ENCODE measurements at places on chromosomes 1 and 21.

- DNase-seq: no peak
Measured at GRCh38 chr1:9346566-9346965, 53.9 kb downstream of the SPSB1 start.

DNA sequence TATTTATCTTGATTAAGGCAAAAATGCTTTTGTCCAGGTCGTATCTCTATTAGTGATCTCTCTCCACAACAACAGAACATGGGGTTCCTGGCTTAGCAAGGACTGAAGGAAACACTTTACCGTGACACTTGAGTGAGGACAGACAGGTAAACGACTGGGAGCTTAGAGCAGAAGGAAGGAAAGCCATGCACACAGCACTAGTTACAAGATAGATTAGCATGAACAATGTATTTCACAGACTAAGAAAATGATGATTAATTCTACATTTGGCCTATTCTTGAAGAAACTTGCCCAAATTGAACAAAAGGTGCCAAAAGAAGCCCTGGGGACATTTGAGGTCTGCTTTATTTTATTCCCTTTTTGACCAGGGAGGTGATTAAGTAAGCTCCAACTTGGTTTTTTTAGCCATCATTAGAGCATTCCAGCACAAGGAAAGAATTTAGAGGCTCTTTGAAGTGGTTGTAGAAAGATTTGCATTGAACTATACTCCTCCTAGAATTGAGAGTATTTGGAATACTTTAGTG is 248.5 kb downstream of the USP25 start:
- DNase-seq: no peak

DNA sequence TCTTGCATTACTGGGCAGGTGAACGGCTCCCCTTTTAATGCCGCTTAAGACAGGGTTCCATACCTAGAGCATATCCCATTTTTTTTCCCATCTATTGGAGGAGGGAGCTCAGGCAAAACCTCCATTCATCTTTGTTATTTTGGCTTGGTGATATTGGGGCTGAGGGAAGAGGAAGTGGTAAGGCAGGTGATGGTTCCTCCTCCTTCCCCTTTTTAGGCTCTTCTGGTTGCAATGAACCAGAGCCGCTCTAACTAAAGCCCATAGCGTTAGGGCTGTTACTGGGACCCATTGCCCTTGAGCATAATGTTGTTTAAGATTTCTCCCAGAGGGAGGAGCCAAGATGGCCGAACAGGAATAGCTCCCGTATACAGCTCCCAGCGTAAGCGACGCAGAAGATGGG is 21.1 kb downstream of the PYHIN1 start:
- DNase-seq: no peak

DNA sequence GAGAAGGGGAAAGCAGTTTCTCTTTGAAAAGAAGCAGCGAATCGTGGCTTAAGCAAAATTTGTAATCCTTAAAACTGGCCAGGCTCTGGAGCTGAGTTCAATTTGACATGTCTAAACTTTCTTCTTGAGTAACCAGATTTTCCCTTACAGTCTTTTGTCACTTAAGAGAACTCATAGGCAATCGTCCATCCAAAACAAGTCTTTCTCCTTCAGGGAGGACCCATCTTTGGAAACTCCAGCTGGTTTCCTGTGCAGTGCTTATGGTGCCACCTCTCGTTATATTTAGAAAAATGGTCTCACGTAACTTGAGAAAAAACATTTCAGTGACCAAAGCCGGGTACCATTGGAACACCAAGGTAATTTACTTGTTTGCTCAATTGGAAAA is 1.8 kb upstream of the PTTG1IP start:
- DNase-seq: no peak

DNA sequence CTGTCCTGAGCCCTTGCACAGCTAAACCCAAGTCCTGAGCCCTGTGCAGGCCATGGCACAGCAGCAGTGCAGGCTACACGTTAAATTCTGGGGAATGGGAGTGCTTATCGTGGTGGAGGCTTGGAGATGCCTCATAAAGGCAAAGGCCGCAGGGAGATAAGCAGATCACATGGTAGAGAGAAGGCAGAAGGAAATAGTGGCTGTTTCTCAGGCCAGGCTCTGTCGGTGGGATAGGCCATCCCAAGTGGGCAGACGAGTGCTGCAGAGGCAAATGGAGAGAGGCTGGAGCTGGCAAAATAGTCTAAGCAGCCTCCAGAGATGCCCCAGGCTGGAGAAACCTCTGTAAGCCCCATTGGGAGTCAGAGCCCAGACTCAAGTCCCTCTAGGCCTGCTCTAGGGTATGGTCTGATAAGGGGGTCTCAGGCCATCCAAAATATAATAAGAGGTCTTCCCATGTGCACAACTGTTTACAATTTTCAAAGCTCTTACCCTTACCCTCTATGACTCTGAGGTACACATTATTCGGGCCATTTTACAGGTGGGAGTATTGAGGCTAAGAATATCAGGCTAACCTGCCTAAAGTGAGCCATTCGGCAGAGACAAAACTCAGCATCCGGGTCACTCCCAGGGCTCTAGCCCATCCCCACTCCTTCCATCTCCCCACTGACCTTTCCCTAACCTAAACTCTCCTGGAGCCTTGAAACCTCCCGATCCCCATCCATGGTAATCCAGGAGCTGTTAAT is 79.6 kb downstream of the NKAIN1 start:
- no peak for DNase-seq
